ENCODE measurements at places on chromosomes 2 and 18.

DNA sequence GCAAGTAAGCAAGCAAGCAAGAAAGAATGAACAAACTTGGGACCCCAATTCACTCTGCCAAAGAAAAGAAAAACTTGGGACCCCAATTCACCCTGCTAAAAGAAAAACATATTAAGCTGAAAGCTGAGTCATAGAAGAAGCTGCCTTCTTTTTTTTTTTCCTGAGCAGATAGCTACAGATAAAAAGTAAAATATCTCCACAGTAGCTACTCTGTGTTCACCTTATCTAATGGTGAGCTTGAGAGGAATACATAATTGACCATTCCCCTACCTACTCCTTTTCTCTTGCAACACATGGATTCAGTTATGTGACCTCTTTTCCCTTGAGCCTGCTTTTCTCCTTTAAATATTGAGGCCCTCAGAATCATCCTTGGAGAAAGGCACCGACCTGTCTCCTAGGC is 63.0 kb downstream of the MCFD2 start:
- no peak for DNase-seq

- DNase-seq = no peak
Observed at GRCh38 chr18:24443870-24444269, 16.6 kb upstream of the HRH4 start.

DNA sequence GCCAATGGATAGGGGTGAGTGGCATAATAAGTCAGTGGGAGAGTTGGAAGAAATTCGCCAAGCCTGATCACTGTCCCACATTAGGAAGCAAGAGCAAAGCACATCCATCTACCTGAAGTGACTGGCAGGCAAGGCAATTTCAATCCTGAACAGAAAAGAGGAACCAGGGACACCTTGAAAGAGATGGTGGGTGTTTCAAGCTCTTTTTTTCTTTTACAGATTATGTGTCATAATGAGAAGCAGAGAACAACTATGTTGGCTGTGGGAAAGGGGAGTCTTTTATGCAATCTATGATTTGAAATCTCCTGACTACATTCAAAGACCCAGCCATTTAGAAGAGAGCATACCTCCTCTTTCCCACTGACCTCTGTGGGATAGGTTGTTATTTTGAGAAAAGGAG is 63.5 kb downstream of the TGIF1 start:
- DNase-seq = no peak

- DNase-seq = no peak
Observed at GRCh38 chr2:172415157-172415864, 12.1 kb upstream of the ITGA6 start.

GRCh38 chr2:102025016-102025501 is 33.3 kb downstream of the IL1R2 start:
- DNase-seq = no peak

- DNase-seq = no peak
Observed at GRCh38 chr2:8491296-8492027, 190.4 kb upstream of the ID2 start.

DNA sequence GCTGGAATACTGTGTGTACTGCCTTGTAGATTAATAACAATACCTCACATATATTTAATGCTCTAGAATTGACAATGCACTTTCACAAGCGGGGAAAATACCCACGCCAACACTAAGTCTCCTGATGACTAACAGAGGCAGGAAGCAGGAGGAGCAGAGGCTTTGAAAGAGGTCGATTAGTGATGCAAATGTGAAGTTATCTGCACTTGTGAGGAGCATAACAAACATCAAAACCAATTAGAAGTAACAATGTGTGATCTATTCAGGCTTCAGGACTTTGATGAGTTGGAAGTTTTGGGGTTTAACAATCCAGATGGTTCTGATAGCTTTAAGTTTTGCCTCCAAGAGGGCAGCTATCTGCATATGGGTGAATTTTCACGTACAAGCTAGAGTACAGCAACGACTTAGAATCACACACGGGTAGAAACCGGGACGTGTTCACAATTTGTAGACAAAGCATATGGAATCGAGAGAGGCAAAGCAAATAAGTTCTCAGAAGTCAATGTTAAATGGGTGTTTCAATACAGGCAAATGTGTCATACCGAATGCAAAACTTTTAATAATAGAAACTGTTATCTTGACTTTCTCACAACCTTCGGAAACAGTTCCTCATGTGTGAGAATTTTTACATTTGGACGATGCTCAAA is 114.5 kb downstream of the METTL8 start:
- DNase-seq = no peak

DNA sequence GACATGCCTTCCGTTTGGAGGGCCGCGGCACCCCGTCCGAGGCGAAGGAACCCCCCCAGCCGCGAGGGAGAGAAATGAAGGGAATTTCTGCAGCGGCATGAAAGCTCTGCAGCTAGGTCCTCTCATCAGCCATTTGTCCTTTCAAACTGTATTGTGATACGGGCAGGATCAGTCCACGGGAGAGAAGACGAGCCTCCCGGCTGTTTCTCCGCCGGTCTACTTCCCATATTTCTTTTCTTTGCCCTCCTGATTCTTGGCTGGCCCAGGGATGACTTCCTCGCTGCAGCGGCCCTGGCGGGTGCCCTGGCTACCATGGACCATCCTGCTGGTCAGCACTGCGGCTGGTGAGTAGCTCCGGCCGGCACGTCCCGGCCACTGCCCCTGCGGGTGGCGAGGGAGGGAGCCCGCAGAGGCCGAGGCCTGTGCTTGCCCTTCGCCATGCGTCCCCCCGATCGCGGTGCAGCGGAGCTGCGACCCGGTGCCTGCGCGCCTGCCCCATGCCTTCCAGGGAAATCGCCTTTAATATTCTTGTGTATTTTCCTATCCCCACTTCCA is 1.2 kb downstream of the BMPR2 start:
- peak; percentile 28 for DNase-seq

GRCh38 chr18:76445741-76446232 is 49.3 kb downstream of the ZNF516 start:
- DNase-seq = no peak

- DNase-seq = no peak
Observed at GRCh38 chr2:14633461-14634181, 1.1 kb downstream of the LRATD1 start.

DNA sequence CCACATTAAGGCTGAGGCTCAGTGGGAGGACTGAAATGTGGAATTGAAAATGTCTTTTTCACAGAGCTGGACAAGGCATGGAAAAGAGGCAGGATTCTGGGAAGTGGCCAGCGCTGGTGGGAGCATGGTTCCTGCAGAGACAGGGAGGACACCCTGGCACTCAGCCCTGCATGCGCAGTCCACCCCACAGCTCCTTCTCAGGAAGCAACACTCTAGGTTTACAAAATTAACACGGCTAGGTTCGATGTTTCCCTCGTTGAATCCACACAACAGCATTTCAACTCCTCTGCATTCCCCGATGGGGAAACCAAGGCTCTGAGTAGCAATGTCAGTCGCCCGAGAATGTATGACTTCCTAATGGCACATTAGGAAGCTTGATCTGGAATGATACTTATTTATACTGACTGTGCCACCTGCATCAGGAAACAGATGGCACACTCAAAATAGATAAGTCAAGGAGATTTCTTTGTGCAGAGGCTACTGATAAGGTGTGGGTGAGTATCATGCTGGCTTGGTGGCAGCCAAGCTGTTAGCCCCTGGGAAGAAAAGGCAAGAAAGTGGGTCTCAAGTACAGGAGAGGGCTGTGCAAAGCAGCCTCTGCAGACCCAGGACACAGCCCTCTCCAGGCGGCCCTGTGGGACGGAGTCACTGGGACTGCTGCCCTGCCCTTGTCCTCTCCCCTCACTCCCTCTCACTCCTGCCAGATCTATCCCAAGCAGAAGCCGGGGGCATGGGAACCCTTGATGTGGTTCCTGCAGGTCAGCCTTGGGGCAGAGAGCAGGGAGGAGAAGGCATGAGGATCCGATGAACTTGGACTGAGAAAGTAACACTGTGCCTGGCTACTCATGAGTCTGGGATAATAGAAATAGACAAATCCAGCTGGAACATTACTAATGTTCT is 158.4 kb upstream of the FHL2 start:
- no peak for DNase-seq

DNA sequence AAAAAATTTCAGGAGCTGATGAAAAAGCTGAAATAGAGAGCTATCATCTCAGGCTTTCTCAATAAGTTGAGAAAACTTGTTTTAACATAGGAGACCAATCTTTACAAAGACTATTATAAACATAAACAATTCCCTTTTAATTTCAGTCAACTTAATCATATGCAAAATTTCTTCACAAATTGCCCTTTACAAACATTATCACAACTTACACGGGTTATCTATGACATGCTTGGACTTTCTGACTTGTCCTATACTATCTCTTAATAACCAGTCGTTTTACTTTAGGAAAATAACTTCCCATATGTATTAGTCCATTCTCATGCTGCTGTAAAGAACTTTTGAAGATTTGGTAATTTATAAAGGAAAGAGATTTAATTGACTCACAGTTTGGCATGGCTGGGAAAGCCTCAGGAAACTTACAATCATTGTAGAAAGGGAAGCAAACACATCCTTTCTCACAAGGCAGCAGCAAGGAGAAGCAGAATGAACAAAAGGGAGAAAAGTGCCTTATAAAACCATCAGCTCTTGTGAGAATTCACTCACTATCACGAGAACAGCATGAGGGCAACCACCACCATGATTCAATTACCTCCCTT is 1583.7 kb upstream of the CELF4 start:
- DNase-seq = no peak

Measured in hematopoietic multipotent progenitor cell treated with erythropoietin and hydrocortisone succinate and interleukin-3 and kit ligand, for 17 days (in vitro differentiated cells).